Dermis lymphatic vessel endothelial cell (primary cell): ENCODE measurements at places on chromosomes 11 and 22. TPM values are rescaled to one million over a fixed set of nuclear protein-coding genes. Genes with fewer than 3 reads are reported as not detected.

FIBIN gene
- total RNA-seq = under 0.01 TPM in 1 of 2 replicates, not detected in the other

NDUFV1 gene
- 121 and 130 TPM in 2 replicates for total RNA-seq

KRTAP5-8 gene
- not detected in 2 replicates for total RNA-seq

GUCY1A2 gene
- under 0.01 TPM in 2 replicates for total RNA-seq

TBC1D22A gene
- 13.9 and 14.7 TPM in 2 replicates for total RNA-seq

CCDC87 gene
- total RNA-seq = 0.11 and 0.17 TPM in 2 replicates

CSRP3 gene
- not detected in 2 replicates for total RNA-seq

KRTAP5-7 gene
- total RNA-seq = under 0.01 and 0.11 TPM in 2 replicates

FOLH1 gene
- not detected in 2 replicates for total RNA-seq

ANO3 gene
- under 0.01 TPM in 1 of 2 replicates, not detected in the other for total RNA-seq

OR5A2 gene
- total RNA-seq = under 0.01 TPM in 1 of 2 replicates, not detected in the other

SCN4B gene
- under 0.01 and 0.11 TPM in 2 replicates for total RNA-seq
